ENCODE measurements at places on chromosomes 13 and 19. TPM values are rescaled to one million over a fixed set of nuclear protein-coding genes. Genes with fewer than 3 reads are reported as not detected.

The PBX4 gene
- polyA plus RNA-seq, result 10.3 TPM

- DNase-seq, result peak; percentile 23
Observed at GRCh38 chr13:113759525-113760137, 605 bp downstream of the TMEM255B start.

DNA sequence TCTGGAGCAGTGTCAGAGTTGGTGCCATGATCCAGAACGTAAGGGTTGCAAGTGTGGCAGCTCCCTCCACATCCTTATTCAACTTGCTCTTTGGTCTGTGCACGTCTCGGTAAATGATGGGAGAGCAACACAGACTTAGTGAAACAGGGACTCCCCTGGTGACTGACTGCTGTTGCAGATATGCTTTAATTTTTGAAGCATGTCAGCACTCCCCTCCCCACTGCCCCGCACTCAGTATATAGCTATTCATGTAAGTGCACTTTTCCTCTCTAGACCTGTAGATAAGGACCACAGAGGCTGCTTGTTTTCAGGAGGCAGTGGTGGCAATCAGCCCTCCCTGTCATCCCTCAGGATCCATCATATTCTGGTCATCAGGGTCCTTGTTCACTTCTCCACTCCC lies 470.9 kb downstream of the IRS2 start:
- no peak for DNase-seq

DNA sequence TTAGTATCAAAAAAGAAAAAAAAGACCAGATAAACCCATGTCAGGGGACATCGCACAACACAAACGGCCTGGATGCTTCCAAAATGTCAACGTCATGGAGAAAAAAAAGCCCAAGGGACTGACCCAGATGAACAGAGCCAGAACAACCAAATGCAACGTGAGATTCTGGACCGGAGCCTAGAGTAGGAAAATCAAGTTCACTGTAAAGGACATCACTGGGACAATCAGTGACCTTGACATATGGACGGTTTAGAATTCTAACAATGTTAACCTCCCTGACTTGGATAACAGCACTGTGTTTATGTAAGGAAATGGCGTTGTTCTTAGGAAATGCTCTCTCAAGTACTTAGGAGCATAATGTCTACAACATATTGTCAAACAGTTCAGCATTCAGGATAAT lies 15.1 kb upstream of the EMP3 start:
- DNase-seq, result no peak

DNA sequence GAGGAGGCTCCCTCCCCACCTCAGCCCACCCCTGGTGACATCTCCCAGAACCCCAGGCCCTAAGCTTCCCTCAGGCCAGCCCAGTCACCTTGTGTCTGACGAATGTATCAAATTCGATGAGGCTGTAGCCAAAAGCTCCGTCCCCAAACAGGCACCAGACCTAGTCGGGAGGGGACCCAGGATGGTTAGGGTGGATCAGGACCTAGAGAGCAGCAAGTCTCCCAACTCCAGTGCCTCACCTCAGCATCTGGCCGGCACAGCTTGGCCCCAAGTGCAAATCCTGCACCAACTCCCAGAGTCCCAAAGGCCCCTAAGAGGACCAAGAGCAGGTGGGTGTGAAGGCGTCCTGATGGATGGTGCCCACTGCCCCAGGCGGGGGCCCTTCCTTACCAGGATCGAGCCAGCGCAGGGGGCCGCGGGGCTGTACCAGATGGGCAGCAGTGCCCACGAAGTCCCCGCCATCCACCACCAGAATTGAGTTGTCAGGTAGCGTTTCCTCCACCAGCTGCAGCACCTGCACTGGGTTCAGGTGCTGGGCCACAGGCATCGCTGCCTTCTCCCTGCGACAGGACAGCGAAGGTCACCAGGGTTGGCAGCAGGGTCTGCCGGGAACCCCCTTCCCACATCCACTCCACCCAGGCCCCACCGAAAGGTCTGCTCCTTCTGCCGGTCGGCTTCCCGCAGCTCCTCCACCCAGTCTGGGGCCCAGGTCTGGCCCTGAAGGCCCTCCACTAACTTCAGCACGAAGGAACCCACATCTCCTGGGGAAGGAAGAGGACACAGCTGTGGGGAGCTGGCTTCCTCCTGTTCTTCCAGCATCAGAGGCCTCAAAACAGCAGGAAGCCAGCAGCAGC lies 8.8 kb downstream of the SYDE1 start:
- no peak for DNase-seq

DNA sequence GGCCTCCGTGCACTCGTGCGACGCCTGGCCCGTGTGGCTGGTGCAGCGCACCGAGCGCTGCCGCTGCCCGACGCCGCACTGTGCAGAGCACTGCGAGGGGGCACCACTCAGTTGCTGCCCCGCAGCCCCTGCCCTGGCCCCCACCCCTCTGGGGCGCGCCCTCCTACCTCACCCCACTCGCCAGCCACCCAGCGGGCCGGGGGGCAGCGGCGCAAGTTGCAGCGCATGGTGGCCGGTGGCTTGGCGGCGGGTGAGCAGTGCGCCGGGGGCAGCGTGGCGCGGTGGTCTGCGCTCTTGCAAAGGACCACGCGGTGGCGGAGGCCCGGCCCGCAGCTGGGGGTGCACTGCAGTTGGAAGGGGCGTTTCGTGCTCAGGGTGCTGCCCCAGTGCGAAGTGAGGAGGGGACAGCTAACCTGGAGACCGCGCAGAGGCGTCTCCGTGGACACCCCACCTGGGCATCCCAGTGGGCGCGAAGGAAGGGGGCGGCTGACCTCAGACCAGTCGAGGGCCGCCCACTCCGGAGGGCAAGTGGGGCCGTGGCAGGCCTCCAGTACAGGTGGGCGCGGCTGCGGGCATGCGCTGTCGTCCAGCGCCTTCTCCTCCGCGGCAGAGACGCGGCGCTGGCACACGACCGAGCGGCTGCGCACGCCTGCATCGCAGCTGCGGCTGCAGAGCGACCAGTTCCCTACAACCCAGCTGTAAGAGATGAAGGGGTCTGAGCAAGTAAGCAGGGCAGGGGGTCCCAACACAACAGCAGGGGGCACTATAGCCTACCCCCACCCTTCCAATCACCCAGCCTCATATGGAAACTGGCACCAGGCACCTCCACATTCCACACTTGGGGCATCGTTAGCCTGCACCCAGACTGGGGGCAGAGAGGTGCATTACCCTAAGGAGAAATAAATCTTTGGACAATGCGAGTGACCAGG lies 8.0 kb upstream of the MYO1F start:
- DNase-seq, result no peak

Measured in cardiac muscle cell (in vitro differentiated cells and primary cell).